Body of pancreas (tissue), 4 donors: ENCODE measurements at places on chromosomes 16 and 17. TPM values are rescaled to one million over a fixed set of nuclear protein-coding genes. Genes with fewer than 3 reads are reported as not detected.

Gene ASGR1
- total RNA-seq: 4.6 TPM

Gene PPP1R1B
- 38.4 TPM for total RNA-seq

Gene NEUROD2
- total RNA-seq: not detected

- DNase-seq: no peak
- H3K4me3 ChIP-seq: no peak overlapping the region
- H3K36me3 ChIP-seq: no peaks in the 10 kb centered on the region
- H3K4me1 ChIP-seq: no peaks in the 10 kb centered on the region
- no peak overlapping the region for H3K27ac ChIP-seq
Measured at GRCh38 chr17:74040729-74041128, 162.7 kb upstream of the RPL38 start.

- no peaks in the 10 kb centered on the region for H3K36me3 ChIP-seq
- DNase-seq: no peak
- no peak overlapping the region for H3K27ac ChIP-seq
- H3K27me3 ChIP-seq: no peaks in the 10 kb centered on the region
Measured at GRCh38 chr16:49437344-49437743, 63.7 kb downstream of the C16orf78 start.

DNA sequence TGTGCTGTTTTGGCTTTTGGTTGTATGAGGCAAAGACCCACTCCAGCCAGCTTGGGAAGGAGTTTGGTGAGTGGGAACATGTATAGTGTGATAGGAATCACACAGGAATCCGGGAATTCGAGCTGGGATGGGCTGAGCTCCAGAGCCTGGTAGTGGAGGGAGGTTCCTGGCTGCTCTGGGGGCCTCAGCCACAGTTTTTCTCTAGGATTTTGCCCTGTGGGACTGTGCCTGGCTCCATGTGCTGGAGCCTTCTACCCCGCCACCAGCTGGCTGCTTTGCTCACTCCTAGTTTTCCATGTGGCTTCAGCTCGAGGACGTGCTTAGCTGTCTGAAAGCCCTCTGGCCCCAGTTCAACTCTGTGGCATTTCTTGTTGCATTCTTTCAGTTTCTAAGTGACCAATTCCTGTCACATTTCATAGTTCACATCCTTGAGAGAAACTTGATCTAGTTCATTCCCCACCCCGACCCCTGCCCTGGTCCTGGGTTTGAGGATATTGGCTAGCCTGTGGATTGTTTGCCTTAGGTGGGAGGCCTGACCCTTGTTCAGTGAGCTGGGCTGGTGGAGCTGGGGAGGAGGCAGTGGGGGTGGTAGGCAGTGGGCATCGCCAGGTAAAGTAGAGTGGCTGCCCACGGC is 5.0 kb downstream of the SEC14L1 start:
- DNase-seq: peak; percentile 84
- peaks cover 71% of the 10 kb centered on the region for H3K4me1 ChIP-seq
- H3K4me3 ChIP-seq: no peak overlapping the region
- H3K36me3 ChIP-seq: no peaks in the 10 kb centered on the region

GRCh38 chr16:80105160-80105559 is 435.6 kb upstream of the DYNLRB2 start:
- no peaks in the 10 kb centered on the region for H3K4me1 ChIP-seq
- DNase-seq: no peak
- H3K27ac ChIP-seq: no peak overlapping the region

- no peak overlapping the region for H3K4me3 ChIP-seq
- H3K36me3 ChIP-seq: no peaks in the 10 kb centered on the region
- peak overlapping the region; percentile 58 for H3K27ac ChIP-seq
- no peaks in the 10 kb centered on the region for H3K27me3 ChIP-seq
- DNase-seq: no peak
- H3K4me1 ChIP-seq: peaks cover 59% of the 10 kb centered on the region
Measured at GRCh38 chr17:35052241-35052610, 11.3 kb downstream of the RFFL start.

DNA sequence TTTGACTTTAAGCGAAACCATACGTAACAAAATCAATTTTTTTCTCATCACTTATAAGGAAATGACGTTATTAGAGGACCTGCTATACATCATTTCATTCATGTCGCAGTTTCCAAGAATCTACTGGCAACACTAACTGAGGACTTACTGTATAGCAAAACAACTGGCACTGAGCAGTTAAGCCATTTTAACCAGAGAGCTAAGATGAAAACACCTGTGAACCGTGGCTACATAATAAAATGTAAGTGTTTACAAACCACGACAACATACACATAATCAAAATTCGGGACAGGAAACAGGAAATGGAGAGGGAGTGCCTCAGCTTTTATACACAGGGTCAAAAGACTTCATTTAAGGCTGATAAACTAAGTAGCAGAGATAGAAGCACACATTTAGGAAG is 29.5 kb downstream of the METTL16 start:
- DNase-seq: no peak
- H3K27ac ChIP-seq: no peak overlapping the region
- no peak overlapping the region for H3K4me3 ChIP-seq
- peaks cover 30% of the 10 kb centered on the region for H3K4me1 ChIP-seq
- no peaks in the 10 kb centered on the region for H3K36me3 ChIP-seq

DNA sequence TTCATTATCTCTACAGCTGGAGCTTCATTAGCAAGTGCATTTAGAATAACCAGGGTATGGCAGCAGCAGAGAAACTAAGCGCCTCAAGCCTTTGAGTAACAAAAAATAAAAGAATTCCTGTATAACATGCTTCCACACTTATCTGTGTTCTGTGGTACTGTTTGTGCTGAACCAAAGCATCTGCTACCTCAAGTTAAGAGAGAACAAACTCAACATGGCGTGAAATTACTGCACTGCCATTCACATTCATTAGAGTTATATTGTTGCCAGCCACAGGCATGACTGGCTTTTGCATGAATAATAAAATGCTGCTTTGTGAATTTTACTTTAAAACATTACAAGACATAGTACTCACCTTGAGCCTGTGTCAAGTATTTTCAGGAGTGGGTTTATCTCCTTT is 76.6 kb downstream of the NLK start:
- no peak for DNase-seq
- H3K36me3 ChIP-seq: no peaks in the 10 kb centered on the region
- H3K27me3 ChIP-seq: no peaks in the 10 kb centered on the region
- peaks cover 42% of the 10 kb centered on the region for H3K4me1 ChIP-seq
- no peak overlapping the region for H3K4me3 ChIP-seq
- H3K27ac ChIP-seq: peak overlapping the region; percentile 71

- no peak for DNase-seq
- no peaks in the 10 kb centered on the region for H3K36me3 ChIP-seq
- no peaks in the 10 kb centered on the region for H3K27me3 ChIP-seq
- no peak overlapping the region for H3K4me3 ChIP-seq
Measured at GRCh38 chr17:28969706-28970393, 18.5 kb upstream of the PHF12 start.
